ENCODE measurements at places on chromosomes 5 and 9. TPM values are rescaled to one million over a fixed set of nuclear protein-coding genes. Genes with fewer than 3 reads are reported as not detected.

DNA sequence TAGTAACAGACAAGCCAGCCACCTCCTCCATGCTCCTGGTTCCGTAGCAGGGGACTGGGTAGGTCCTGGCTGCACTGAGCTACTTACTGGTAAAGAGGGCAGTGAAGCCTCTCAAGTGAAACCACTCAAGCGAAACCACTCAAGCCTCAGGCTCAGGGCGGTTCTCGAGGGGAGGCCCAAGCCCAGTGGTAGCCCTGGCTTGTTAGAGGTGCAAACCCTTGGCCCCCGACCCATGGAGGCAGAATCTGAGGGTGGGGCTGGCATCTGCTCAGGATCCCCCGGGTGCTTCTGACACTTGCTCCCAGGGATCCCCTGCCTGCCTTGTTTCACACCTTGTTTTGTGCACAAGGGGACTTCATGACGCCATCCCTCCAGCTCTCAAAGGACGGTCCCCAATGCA lies 76.5 kb upstream of the OLFM1 start:
- no peak overlapping the region for H3K27ac ChIP-seq
- H3K27me3 ChIP-seq, result peaks cover 4% of the 10 kb centered on the region
- H3K4me1 ChIP-seq, result no peaks in the 10 kb centered on the region
- H3K4me3 ChIP-seq, result no peak overlapping the region
- no peaks in the 10 kb centered on the region for H3K36me3 ChIP-seq

DNA sequence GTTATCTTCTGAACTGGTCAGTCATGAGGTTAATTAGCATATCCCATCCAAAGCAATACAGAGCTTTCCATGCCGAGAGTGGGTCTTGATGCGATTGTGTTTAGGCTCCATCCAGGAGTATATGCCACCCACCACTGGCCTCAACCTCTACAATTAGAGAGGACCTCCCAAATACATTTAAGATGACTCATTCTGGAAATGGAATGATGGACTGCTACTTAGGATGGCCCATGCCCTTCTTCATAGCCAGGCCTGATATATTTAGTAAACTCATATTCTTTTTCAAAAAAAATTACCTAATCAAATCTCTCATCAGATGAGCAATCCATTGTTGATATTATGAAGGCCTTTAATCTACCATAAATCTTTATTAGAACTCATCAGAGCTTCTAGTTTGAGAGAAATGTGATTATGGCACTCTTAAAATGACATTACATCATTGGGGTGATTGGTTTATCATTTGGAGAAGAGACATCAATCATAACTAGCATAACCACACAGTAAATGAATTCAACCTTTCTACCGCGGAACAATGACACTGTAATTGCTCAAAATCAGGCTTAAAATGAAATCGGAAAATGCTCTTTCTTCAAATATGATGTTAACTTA lies 414.2 kb upstream of the WWC1 start:
- no peaks in the 10 kb centered on the region for H3K27me3 ChIP-seq
- H3K4me1 ChIP-seq, result no peaks in the 10 kb centered on the region
- no peak overlapping the region for H3K4me3 ChIP-seq
- no peaks in the 10 kb centered on the region for H3K36me3 ChIP-seq

DNA sequence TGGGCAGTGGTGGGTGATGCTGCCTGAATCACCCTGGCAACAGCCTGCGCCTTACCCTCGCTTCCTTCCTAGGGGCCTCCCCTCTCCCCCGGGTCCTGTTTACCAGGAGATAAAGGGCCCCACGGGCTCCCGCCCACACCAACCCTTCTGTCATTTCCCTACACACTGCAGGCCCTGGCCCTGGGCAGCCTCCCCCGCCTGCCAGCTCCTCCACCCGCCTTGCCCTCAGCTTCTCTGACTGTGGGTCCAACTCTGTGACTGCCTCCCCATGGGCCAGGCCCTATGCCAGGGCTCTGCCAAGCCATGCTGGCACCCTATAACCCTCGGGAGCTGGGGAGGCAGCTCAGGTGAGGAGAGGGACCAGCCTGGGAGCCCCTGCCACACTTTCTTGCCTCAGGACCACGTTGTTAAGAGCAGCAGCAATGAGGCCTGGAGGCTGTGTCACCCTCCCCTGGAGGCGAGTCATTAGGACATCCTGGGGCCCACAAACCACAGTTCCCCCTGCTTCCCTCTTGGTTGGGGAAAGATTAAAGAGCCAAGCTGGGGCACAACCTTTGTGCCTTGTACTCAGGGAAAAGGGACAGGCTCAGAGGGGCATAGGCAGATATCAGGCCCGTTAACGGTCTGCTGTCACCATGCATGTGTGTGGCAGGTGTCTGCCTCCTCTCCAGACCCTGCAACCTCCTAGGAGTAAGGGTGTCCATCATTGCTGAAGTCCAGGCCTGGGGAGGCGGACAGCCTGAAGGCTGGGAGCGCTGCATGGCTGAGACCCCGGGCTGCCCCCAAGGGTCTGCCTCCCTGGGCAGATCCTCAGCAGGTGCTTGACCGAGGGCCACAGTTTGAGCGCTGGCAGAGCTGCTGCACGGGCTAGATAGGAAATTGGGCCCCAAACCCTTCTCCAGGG lies 2.8 kb downstream of the MGAT4B start:
- peaks cover 27% of the 10 kb centered on the region for H3K36me3 ChIP-seq
- H3K4me1 ChIP-seq, result peaks cover 54% of the 10 kb centered on the region
- peak overlapping the region; percentile 56 for H3K27ac ChIP-seq
- DNase-seq, result peak; percentile 59
- no peaks in the 10 kb centered on the region for H3K27me3 ChIP-seq

- no peak for DNase-seq
- H3K27me3 ChIP-seq, result no peaks in the 10 kb centered on the region
- H3K4me3 ChIP-seq, result no peak overlapping the region
- H3K27ac ChIP-seq, result no peak overlapping the region
These were observed 82.9 kb downstream of the SLC1A1 start for GRCh38 chr9:4573176-4573575.

- no peaks in the 10 kb centered on the region for H3K36me3 ChIP-seq
- no peak for DNase-seq
- no peaks in the 10 kb centered on the region for H3K27me3 ChIP-seq
- no peak overlapping the region for H3K27ac ChIP-seq
- no peak overlapping the region for H3K4me3 ChIP-seq
- no peaks in the 10 kb centered on the region for H3K4me1 ChIP-seq
These were observed 16.9 kb downstream of the PCSK5 start for GRCh38 chr9:75907329-75907728.

DNA sequence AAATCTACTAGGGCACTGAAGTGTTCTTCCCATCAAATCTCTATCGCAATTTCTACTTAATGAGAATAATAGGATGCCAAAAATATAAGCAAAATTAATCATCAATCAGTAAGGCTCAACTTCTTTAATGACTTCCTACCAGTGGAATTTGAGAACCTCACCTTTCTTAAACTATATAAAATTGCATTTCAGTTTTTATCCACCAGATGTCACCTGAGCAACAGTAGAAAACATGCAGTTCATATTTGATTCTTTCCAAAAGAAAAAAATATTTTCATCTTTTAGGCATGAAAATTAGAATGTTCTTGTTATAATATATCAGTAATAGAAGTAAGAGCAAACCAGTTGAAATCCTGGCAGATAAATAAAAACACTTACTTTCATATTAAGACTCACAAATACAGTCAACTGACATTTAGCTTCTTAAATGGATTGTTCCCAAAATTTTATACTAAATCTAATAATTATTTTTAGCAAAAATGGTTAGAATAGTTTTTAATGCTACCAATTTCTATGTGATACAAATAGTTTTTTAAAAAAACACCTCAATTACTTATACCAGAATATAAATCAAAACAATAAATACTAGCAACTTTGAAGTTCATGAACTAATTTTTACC lies 13.4 kb upstream of the CCDC112 start:
- DNase-seq, result no peak
- H3K27me3 ChIP-seq, result no peaks in the 10 kb centered on the region
- no peaks in the 10 kb centered on the region for H3K4me1 ChIP-seq
- H3K27ac ChIP-seq, result no peak overlapping the region

GRCh38 chr5:67160272-67160671 lies 36.3 kb downstream of the CD180 start:
- no peak for DNase-seq
- peak overlapping the region; percentile 2 for H3K27ac ChIP-seq
- H3K4me1 ChIP-seq, result peaks cover 5% of the 10 kb centered on the region
- peaks cover 76% of the 10 kb centered on the region for H3K36me3 ChIP-seq

GRCh38 chr9:14080959-14081542 lies 232.9 kb downstream of the NFIB start:
- H3K27me3 ChIP-seq, result no peaks in the 10 kb centered on the region
- H3K36me3 ChIP-seq, result no peaks in the 10 kb centered on the region
- no peak for DNase-seq
- H3K4me1 ChIP-seq, result no peaks in the 10 kb centered on the region
- no peak overlapping the region for H3K4me3 ChIP-seq

- H3K4me3 ChIP-seq, result no peak overlapping the region
- H3K36me3 ChIP-seq, result no peaks in the 10 kb centered on the region
- H3K4me1 ChIP-seq, result no peaks in the 10 kb centered on the region
- DNase-seq, result no peak
These were observed 2003.8 kb upstream of the CDH9 start for GRCh38 chr5:29042152-29042551.

DNA sequence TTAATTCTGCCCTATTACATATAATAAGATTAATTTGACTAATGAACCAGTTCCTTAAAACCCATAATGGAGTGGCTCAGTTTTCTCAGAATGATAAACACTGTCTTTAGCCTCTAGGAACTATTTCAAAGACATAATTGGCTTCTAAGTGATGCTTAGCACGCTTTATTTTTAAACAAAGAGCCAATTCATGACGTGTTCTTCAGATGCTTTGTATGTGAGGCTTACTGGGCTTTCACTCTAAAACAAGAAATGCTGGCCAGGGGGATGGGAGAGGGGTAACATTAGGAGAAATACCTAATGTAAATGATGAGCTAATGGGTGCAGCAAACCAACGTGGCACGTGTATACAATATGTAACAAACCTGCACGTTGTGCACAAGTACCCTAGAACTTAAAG lies 7.6 kb upstream of the SFXN1 start:
- no peaks in the 10 kb centered on the region for H3K4me1 ChIP-seq
- H3K4me3 ChIP-seq, result no peak overlapping the region

GRCh38 chr5:172911976-172912375 lies 47.2 kb upstream of the RPL26L1 start:
- H3K36me3 ChIP-seq, result peaks cover 61% of the 10 kb centered on the region
- H3K4me3 ChIP-seq, result no peak overlapping the region
- no peak for DNase-seq
- no peaks in the 10 kb centered on the region for H3K27me3 ChIP-seq

GRCh38 chr5:102539562-102539961 lies 40.8 kb upstream of the SLCO6A1 start:
- no peaks in the 10 kb centered on the region for H3K36me3 ChIP-seq
- H3K27ac ChIP-seq, result no peak overlapping the region
- H3K4me3 ChIP-seq, result no peak overlapping the region
- no peak for DNase-seq
- H3K4me1 ChIP-seq, result no peaks in the 10 kb centered on the region

GRCh38 chr5:115471345-115472063 lies 73.1 kb downstream of the FEM1C start:
- H3K36me3 ChIP-seq, result no peaks in the 10 kb centered on the region
- DNase-seq, result no peak
- no peaks in the 10 kb centered on the region for H3K27me3 ChIP-seq

DNA sequence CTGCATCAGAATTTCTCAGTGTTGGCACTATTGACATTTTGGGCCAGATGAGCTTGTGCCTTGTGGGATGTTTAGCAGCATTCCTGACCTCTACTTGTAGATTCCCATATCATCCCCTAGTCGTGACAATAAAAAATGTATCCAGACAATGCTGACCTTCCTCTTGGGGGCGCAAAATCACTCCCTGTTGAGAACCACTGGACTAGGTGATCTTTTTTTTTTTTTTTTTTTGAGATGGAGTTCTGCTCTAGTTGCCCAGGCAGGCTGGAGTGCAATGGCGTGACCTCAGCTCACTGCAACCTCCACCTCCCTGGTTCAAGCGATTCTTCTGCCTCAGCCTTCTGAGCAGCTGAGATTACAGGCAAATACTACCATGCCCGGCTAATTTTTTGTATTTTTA lies 22.6 kb downstream of the STXBP1 start:
- peaks cover 45% of the 10 kb centered on the region for H3K4me1 ChIP-seq
- H3K4me3 ChIP-seq, result no peak overlapping the region
- H3K27ac ChIP-seq, result peak overlapping the region; percentile 51
- H3K27me3 ChIP-seq, result no peaks in the 10 kb centered on the region
- no peak for DNase-seq

- H3K27me3 ChIP-seq, result no peaks in the 10 kb centered on the region
- H3K36me3 ChIP-seq, result no peaks in the 10 kb centered on the region
- peaks cover 22% of the 10 kb centered on the region for H3K4me1 ChIP-seq
- DNase-seq, result no peak
- H3K4me3 ChIP-seq, result no peak overlapping the region
- H3K27ac ChIP-seq, result no peak overlapping the region
These were observed 40.5 kb upstream of the LIFR start for GRCh38 chr5:38596981-38597380.

DNA sequence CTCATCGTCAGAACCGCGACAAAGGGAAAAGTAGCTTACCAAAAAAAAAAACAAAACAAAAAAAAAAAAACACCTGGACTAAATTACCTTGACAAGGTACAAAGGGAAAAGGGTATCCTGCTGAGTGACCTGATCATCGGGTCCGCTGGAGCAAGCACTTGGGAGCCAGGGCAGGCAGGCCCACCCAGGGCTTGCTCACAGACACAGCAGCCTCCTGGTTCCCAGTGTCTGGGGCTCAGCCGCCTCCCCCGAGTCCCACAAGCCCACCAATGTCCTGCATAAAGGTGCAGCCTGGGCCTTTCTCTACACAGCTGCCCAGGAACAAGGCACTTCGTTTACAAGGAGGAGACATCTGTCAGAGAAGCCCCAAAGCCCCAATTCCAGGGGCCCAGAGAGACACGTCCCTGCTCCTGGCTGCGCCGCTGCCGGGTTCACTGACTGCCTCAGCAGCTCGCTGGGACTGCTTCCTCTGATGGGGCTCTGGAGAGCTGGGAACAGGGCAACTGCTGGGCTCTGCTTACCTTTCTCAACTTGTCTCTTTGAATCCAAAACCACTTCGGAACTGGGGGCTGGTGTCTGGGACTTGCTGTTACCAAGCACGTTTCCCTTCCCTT lies 63.4 kb downstream of the GOLM1 start:
- DNase-seq, result no peak
- no peak overlapping the region for H3K27ac ChIP-seq
- H3K4me1 ChIP-seq, result no peaks in the 10 kb centered on the region
- H3K27me3 ChIP-seq, result no peaks in the 10 kb centered on the region

DNA sequence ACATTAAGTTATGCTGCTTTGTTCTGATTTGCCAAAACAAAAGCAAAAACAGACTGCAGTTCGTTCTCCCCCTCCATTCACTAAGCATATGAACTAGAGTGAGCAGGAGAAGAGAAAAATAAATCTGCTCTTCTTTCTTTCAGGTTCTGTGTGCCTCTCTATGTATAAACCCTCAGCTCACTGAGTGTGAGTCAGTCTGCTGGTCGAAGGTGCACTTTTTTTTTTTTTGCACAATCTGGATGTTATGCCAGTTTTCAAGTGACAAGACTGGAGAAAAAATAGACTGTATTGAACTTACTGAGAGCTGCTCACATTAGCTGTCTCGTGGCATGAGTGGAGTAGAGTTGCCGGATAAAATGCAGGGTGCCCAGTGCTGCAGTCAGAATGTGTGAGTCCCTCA lies 244.6 kb upstream of the ATP10B start:
- H3K4me3 ChIP-seq, result no peak overlapping the region
- no peaks in the 10 kb centered on the region for H3K4me1 ChIP-seq

NMUR2 gene
- total RNA-seq, result not detected

FKBP15 gene
- 84.6 TPM for total RNA-seq

BICD2 gene
- total RNA-seq, result 34.9 TPM

TGFBI gene
- 140 TPM for total RNA-seq

FBXL7 gene
- 8.0 TPM for total RNA-seq

MYMK gene
- total RNA-seq, result not detected

Data from lower lobe of right lung (tissue), 2 donors.